Stimulated activated CD8-positive, alpha-beta memory T cell treated with anti-CD3 and anti-CD28 coated beads, Interleukin-15, amount 100 ng/mL, for 24 hours (primary cell): ENCODE measurements at places on chromosomes 12 and 14.
A peak's percentile ranks its signal among the peaks of the same experiment; 100 is the strongest.

GRCh38 chr14:88421286-88421685, 35.8 kb downstream of the SPATA7 start:
- DNase-seq: no peak

GRCh38 chr14:50260072-50260471, 28.7 kb upstream of the SOS2 start:
- DNase-seq: no peak

DNA sequence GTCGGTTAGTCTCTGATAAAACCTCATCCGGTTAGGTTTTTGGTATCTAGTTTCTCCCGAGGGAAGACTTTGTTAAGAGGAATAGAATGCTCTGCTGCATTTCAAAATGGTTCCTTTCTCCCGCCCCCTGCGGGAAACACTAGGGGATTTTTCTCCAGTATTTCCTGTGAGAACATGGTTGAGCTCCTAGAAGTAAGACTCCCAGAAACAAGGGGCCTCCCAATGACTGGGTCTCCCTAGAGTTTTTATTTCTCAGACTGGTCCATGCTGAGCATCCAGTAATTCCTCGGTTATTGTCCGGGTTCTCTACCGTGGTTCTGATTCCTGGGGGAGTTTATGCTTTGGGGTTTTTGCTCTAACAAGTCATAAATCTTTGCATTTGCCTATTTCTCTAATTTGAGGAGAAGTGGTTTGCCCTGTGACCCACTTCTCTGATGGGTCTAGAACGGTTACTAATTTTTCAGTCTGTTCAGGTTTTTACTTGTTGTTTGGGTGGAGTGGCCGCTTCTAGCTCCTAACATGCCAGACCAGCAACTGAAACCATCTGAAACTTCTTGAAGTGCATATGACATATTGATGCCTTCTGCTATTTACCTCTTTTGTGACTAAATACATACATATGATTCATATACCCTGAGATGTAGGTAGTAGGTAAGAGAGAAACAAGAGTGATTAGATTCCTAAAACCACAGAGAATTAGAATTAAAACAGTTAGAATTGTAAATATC, 25.1 kb downstream of the TESPA1 start:
- DNase-seq: no peak

- DNase-seq: no peak
Observed at GRCh38 chr14:84643446-84643845, 886.5 kb upstream of the FLRT2 start.

DNA sequence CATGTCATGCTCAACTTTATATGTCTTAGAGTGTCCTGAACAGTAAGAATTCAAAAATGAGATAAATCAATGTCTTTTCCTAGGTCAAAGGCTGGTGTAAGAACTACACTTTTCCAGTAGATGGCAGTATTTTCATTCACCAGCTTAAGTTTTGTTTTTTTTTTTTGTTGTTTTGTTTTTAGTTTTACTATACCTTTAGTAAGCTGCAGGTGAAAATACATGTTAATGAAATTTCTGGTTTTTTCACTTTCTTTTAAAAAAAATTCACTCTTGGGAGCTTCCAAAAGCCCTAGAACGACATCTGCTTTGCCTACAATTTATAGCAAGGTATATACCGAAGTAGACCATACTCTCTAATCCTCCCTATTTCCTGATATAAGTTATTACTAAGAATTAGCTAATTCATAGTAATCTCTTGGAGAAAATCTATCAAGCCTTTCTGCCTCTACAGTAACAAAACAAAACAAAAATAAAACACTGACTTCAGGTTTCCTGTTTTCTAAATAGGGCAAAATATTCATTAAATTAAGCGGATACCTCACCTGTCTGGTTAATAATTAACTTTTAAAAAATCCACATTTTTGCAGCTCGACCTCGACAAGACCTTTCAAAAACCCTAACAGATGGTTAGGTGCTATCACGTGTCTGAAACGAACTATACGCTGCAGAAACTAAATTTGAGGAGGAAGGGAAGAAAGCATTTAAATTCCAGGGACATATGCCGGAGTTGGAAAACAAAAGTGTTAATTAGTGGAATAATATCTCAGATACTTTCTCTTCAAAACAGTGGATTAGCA, 2.7 kb upstream of the SAMD4A start:
- DNase-seq: no peak

GRCh38 chr14:35808076-35808637, 938 bp downstream of the RALGAPA1 start:
- no peak for DNase-seq

- no peak for DNase-seq
Observed at GRCh38 chr12:128796439-128797118, 27.2 kb downstream of the SLC15A4 start.

DNA sequence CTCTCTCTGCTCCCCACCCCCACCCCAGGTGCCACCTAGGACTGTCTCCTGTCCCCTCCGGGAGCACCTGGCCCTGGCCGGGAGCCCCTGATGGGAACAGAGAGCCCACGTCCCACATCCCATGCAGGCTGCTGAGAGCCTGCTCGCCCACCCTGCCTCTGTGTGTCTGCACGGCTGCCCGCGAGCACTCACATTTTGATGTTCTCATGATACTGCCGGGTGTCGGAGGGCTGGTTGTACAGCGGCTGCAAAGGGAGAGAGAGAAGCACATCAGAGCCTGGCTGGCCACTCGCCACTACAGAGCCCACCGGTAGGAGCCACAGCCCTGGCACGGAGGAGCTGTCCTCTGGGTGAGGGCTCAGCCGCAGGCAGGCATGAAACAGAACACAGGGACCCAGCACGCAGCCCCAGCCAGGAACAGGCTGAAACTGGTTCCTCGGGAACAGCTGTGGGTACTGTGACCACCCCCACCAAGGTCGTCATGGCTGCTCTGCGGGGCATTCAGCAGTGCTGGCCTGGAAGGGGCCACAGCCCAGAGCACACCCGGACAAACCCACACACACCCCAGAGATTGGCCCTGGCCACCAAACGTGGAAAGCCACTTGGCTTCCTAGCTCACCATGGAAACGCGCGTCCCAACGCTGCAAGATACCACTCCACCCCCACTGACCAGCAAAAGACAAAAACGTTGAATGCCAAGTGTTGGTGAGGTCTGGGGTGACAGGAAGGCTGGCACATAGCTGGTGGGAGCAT, 117.6 kb downstream of the NCOR2 start:
- no peak for DNase-seq

- no peak for DNase-seq
Observed at GRCh38 chr14:50083467-50084337, 32.7 kb downstream of the VCPKMT start.

DNA sequence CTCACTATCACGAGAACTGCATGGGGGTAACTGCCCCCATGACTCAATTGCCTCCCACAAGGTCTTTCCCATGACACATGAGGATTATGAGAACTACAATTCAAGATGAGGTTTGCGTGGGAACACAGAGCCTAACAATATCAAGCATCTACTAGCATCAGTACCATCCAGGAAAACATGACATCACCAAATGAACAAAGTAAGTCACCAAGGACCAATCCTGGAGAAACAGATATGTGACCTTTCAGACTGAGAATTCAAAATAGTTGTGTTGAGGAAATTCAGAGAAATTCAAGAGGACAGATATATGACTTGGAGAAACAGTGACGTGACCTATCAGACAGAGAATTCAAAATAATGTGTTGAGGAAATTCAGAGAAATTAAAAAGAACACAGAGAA, 65.8 kb upstream of the TMTC2 start:
- DNase-seq: no peak

- DNase-seq: no peak
Observed at GRCh38 chr12:69352904-69353303, 4.7 kb downstream of the LYZ start.

GRCh38 chr12:119676573-119676972, 8.6 kb downstream of the PRKAB1 start:
- no peak for DNase-seq

- no peak for DNase-seq
Observed at GRCh38 chr12:82174383-82174782, 183.8 kb downstream of the CCDC59 start.

DNA sequence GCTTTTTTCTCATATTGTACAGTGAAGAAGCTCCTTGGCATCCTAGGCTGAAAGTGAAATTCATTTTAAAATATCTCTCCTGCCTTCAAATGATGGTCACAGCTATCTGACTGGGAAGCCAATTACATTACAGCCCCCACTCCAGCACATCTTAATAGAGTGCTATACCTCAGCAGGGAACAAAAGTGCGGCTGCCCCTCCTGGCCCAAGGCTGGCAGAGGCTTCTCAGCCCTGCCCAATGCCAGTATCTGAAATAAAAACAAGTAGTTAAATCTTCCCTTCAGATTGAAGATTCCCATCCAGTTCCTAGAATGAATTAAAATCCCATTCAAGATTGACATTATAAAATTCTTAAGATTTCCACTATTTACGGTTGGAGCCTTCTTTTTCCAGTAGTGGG, 54.9 kb upstream of the GNG2 start:
- DNase-seq: no peak

DNA sequence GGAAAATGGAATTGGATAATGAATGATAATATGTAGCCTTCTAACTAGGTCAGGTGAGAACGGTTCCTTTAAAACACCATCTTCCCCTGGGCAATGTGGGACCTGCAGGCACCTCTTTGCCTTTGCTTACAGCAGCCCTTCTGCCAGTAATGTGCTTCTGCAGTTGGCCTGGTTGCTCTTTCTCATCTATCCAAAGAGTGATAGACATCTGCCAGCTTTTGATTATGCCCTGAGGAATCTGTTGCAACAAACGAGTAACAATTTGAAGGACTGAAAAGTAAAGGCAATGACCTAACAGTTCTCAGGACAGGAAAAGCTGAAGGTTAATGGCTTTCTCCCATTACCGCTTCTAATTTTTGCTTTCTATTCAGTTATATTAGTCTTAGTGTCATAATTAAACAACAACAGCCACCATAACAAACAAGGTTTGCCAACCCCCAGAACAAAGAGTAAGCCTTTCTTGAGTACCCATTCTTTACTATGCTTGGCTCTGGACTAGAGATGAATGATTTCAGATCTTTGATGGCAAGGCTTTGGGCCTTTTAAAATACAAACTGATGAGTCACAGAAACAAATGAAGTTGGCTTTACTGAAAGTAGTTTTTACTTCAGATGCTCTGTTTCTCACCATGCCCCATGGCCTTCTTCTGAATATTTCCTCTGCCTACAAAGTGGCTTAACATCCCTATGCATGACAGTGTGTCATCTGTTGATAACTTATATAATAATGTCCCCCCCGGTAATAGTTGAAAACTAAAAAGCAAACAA, 76.1 kb upstream of the KRR1 start:
- DNase-seq: no peak

DNA sequence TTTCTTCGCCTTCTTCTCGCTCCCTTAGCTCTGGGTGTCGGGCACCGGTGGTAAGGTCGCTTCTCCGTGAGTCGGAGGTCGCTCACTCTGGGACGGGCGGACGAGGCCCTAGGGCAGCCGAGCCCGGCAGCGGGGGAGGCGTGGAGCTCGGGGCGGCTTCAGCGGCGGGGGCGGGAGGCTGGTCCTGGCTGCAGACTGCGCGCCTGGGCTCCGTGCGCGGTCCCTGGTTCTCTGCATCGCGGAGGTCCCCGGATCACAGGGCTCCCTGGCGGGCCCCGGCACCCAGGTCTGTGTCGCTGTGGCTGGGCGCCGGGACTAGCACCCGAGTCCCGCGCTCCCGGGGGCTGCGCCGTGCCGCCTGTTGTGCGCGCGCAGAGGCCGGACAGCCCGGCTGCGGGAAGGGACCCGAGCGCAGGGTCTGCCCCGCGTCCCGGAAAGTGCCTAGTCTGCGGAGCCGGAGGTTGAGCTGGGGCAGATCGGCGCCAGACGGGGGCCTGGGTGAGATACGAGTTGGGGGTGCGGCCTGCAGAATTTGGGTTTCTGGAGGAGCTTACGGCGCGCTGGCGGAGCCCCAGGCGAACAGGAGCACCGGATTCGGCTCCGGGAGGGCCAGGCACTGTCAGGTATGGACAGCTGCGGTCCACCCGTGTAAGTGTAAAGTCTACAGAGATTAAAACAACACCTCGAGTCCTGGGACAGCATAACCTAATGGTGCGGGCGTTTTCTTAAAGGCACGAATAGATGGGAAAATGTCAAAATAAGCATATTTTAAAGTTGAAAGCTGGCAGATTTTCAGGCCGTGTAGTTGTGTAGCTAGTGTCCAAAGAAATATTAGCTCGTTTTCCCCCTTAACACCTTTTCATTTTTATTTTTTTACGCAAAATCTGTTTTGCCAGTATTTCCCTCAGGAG, 713 bp downstream of the FRMD6 start:
- DNase-seq: peak; percentile 11

DNA sequence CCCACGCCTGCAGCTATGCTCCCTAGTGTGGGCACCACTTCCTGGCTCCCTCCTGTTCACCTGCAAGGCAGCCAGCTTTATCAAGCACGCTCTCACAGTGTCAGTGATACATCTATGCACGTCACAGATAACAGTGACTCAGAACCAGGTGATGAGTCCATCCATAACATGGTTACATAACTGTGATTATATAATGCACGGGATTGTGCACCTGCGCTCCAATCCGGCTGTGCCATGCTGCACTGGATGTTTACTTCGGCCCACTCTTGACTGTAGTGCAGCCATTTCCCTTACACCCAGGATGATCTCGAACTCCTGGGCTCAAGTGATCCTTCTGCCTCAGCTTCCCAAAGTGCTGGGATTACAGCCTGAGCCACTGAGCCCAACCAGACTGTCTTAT, 38.4 kb upstream of the CEP83 start:
- no peak for DNase-seq

DNA sequence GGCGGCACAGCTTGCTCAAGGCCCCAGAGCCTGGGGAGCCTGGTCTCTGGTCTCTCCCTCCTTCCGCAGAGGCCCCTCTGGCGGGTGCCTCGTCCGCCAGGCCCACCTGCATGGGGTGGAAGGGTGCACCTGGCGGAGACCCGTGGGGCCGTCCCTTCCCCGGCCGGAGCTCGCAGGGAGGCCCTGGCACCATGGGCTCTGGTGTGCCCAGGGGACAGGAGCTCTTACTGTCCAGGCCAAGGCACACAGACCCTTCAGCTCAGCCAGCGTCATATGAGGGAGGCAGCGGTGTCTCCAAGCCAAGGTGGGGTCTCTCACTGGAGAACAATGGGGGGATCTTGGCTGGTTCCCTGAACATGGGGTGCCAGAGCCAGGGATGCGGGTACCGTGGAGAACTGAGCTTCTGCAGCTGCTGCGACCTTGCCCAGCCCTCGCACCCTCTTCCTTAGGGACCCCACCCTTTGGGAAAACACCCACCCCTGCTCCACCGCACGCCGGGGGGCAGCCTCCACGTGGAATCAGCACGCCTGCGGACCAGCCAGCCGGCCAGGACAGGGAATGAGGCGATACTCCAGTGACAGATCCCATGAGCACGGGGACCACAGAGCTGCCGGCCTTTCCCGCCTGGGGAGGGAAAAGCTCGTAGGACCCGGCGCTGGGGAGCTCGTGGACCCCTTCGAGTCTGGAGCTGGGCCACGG, 25.7 kb upstream of the GALNT9 start:
- no peak for DNase-seq

GRCh38 chr12:52615208-52615868, 3.0 kb downstream of the KRT73 start:
- DNase-seq: no peak

- DNase-seq: no peak
Observed at GRCh38 chr12:76462668-76463224, 96.8 kb downstream of the OSBPL8 start.

- no peak for DNase-seq
Observed at GRCh38 chr12:114815026-114815795, 131.2 kb upstream of the TBX3 start.

GRCh38 chr12:278046-278445, 15.4 kb upstream of the SLC6A13 start:
- DNase-seq: no peak
